ENCODE measurements at places on chromosomes 13 and 19. TPM values are rescaled to one million over a fixed set of nuclear protein-coding genes. Genes with fewer than 3 reads are reported as not detected.

The ATP8A2 gene
- total RNA-seq, result 0.39 TPM

The NKG7 gene
- 92.1 TPM for total RNA-seq

The KLK8 gene
- not detected for total RNA-seq

GRCh38 chr13:59086147-59086546 is 1077.6 kb downstream of the DIAPH3 start:
- H3K27me3 ChIP-seq, result no peaks in the 10 kb centered on the region
- H3K4me3 ChIP-seq, result no peak overlapping the region
- H3K27ac ChIP-seq, result no peak overlapping the region
- H3K4me1 ChIP-seq, result no peaks in the 10 kb centered on the region

DNA sequence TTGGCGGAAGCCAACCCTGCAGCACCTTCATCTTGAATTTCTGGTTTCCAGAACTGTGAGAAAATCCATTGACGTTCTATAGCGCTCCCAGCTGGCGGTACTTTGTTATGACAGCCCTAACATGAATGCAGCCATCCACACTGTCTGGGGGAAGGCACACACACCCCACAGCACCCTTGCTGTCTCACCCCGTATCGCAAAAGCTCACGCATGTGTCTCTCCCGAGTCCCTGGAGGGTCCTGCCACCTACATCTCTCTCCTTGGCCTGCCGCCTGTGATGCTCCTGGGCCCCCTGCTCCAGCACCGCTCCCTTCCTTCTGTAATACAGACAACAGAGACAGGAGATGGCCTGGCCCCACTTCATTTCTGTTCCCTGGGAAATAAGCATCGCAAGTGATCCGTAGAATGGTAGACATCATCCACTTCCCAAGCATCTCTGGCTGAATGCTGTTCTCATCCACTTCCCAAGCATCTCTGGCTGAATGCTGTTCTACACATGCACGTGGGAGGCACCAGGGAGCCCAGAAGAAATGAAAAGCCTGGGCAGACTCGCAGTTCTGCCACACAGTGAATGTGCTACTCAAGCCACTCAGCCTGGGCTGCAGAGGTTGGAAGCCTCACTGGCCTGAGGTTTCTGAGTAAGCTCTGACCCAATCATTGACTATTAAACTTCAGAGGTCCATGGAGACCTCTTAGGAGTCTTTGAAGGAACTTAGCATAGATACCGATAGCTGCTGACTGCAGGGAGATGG is 29.6 kb downstream of the EPN1 start:
- no peak overlapping the region for H3K27ac ChIP-seq
- DNase-seq, result peak; percentile 30
- no peaks in the 10 kb centered on the region for H3K4me1 ChIP-seq
- peaks cover 24% of the 10 kb centered on the region for H3K36me3 ChIP-seq
- H3K27me3 ChIP-seq, result no peaks in the 10 kb centered on the region
- no peak overlapping the region for H3K4me3 ChIP-seq

DNA sequence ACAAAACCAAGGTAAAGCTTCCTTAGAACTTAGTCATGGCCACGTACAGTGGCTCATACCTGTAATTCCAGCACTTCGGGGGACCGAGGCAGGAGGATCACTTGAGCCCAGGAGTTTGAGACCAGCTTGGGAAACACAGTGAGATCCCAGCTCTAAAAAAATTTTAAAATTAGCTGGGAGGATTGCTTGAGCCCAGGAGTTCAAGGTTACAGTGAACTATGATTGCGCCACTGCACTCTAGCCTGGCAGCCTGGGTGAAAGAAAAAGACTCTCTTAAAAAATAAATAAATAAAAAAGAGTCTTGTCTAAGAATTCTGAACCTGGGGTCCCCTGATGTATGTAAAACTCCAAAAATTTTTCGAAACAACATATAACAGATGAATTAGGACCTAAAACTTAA is 34.9 kb downstream of the N4BP2L2 start:
- peaks cover 3% of the 10 kb centered on the region for H3K4me1 ChIP-seq
- H3K27me3 ChIP-seq, result no peaks in the 10 kb centered on the region
- no peak overlapping the region for H3K4me3 ChIP-seq
- no peak overlapping the region for H3K27ac ChIP-seq
- DNase-seq, result no peak

- H3K27me3 ChIP-seq, result no peaks in the 10 kb centered on the region
- H3K36me3 ChIP-seq, result no peaks in the 10 kb centered on the region
- no peak overlapping the region for H3K4me3 ChIP-seq
- H3K4me1 ChIP-seq, result peaks cover 45% of the 10 kb centered on the region
- DNase-seq, result peak; percentile 89
- H3K27ac ChIP-seq, result peak overlapping the region; percentile 63
These were observed 2.7 kb downstream of the B3GNT3 start for GRCh38 chr19:17797424-17798201.

Data from activated CD4-positive, alpha-beta T cell treated with anti-CD3 and anti-CD28 coated beads for 36 hours (primary cell).